ENCODE measurements at places on chromosomes 6 and 20.
A peak's percentile ranks its signal among the peaks of the same experiment; 100 is the strongest.

GRCh38 chr6:108560463-108561308, at the start of gene FOXO3:
Gene FOXO3 (plus strand): TSS chr6:108560917. CDS start chr6:108561209, 292 bp downstream.
- DNase-seq = peak; percentile 57

DNA sequence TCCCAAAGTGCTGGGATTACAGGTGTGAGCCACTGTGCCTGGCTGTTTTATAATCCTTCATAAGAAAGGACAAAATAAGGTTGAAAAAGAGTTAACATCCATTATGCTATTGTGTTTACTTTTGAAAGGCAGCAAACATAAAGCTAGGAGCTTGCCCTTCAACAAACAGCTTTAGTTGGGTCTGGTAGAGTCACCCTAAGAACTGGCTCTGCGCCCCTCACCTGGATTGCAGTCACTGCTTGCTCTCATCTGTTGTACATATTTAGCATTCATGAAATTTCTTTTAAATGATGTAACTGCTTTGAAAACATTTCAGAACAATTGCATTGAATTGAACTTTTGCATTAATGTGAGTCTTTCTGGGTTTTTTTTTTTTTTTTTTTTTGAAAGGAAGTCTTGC, 38.9 kb downstream of the JARID2 start:
- DNase-seq = no peak

- no peak for DNase-seq
Measured at GRCh38 chr6:130116273-130116672, 97.9 kb downstream of the L3MBTL3 start.

DNA sequence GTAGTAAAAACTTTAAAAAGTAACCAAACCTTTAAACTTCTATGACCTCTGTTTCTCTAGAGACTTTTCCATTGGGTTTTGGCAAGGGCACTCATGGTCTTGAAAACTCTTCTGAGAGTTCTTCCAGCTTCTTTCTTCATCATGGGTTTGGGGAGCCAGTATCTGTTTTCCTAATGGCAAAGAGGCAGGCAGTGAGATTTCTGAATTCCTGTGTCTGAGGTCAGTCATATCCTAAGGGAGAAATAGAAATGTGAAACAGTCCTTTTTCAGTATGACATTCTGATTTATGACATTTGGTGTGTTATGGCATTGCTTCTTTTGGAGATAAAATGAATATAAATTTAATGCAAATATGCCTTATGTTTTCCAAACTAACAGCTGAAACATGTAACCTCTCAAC, 518.5 kb upstream of the MARCKS start:
- DNase-seq = no peak

- no peak for DNase-seq
Measured at GRCh38 chr6:23446469-23446967, 679.5 kb upstream of the NRSN1 start.

GRCh38 chr6:30554962-30555815, 1.1 kb downstream of the GNL1 start:
- no peak for DNase-seq

GRCh38 chr20:23129266-23129665, 43.1 kb upstream of the CD93 start:
- DNase-seq = no peak

DNA sequence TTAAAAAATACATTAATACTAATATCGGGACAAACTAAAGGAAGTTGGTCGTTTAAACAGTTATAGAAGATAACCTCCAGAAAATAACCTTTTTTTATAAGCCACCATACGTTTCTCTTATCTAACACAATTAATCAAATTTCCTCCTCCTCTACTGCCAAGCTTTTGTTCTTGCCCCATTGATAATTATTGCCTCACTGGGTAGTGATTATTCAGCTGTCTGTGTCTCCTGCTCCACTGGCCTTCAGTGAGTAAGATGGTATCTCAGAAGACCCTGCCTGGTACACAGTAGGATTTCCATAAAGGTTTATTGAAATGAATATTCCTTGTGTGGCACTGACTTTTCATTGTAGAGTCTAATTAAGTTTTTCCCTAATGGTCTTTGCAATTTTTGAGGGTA, 165.5 kb upstream of the SCGN start:
- no peak for DNase-seq
